ENCODE measurements at places on chromosomes 12 and 14.

- DNase-seq, result peak; percentile 58
Measured at GRCh38 chr12:98532687-98533304, 17.4 kb downstream of the TMPO start.

DNA sequence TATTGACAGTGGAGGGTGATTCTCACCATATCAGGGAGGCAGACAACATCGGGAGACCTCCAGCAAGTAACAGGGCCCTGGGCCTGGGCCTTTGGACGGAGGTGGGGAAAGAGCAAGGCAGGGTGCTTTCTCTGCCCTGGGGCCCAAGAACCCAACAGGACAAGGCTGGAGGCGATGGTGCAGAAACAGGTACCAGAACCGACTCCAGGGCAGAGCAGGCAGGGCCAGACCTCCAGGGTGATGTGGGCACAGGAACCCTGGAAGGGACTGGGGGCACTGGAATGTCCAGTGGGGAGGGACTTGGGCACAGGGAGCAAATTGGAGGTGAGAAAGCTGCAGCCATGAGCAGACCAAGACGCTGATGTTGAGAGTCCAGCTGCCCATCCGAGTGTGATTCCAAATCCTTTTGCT is 44.4 kb downstream of the PRMT8 start:
- DNase-seq, result no peak

- no peak for DNase-seq
Measured at GRCh38 chr14:75167325-75167724, 9.1 kb downstream of the TMED10 start.

DNA sequence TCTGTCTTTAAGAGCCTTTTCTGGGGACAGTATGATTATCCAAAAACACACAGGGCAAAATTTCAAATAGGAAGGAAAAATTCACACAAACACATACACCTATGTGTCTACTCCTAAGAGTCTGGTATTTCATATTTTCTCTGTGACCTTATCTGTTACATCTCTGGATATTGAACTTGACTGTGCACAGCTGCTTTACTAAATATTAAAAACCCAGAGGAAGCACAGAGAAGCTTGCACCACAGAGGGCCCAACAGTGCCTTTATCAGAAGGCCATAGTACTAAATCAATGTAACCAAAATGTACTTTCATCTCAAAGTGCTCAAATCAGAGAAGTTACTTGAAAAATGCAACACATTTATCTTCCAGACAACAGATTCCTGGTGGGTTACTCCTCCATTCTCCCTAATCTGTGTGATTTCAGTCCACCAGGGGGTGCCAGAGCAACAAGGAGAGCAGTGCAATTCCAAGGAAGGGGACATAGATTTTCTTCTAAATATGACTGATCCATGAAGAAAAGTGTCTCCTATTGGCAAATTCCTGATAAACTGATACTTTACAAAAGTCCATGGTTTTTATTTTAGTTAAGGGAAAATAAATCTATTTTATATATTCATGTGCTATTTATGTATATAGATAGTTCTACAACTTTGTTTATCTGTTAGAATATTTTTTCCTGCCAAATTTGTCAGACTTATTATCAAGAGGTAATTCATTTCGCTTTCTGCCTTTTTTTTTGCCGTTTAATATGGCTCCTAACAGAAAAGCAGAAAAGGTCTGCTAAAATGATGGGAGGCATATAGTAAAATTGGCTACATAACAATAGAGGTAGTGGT is 617.6 kb downstream of the LRFN5 start:
- peak; percentile 86 for DNase-seq

DNA sequence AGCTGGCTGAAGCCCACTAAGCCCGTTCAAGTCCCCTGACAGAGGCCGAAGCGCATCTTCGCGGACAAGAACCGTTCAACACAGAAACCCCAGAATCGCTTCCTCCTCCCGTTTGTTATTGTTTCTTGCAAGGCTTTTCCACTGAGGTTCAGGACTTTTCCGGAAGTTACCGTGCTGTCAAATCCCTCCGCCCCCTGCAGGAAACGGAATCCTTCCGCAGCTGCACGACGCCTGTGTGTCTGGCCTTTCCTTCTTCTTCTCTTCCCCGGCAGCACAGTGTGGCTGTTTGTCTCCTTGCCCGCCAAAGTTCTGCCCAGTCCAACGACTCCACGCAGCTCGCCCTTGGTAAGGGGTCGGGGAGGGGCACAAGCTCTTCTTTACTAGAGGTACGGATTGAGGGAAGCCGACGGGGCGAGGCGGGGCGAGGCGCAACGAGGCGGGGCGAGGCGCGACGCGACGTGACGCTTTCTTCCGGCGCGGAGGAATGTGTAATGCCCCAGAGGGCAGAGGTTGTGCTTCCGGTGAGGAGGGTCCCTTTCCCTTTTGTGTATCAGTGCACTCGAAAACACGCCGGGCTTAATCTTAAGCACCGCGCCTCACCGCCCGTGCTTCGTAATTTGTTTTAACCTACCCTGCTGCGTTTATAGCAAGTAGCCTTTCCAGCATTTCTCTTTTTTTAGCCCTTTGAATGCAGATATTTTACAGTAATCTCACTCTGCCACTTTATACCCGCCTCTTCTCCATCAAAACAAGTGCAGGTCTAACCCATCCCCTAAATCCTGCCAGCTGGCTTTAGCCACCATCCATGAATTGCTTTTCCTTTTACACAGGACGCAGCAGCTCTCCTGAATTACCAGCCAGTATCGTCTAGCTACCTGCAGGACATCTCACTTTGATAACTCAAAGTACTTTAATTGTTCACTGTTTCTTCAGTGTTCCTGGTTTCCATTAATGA is at the start of gene KDM5A:
Gene KDM5A (minus strand): TSS at position 179 of the 955 bp plus-strand sequence. CDS start 229 bp downstream, outside the sequence.
- DNase-seq, result no peak

- DNase-seq, result peak; percentile 93
Measured at GRCh38 chr14:68947802-68948201, 31.3 kb downstream of the ACTN1 start.

GRCh38 chr14:95462491-95462890 is 54.0 kb downstream of the SYNE3 start:
- DNase-seq, result no peak

DNA sequence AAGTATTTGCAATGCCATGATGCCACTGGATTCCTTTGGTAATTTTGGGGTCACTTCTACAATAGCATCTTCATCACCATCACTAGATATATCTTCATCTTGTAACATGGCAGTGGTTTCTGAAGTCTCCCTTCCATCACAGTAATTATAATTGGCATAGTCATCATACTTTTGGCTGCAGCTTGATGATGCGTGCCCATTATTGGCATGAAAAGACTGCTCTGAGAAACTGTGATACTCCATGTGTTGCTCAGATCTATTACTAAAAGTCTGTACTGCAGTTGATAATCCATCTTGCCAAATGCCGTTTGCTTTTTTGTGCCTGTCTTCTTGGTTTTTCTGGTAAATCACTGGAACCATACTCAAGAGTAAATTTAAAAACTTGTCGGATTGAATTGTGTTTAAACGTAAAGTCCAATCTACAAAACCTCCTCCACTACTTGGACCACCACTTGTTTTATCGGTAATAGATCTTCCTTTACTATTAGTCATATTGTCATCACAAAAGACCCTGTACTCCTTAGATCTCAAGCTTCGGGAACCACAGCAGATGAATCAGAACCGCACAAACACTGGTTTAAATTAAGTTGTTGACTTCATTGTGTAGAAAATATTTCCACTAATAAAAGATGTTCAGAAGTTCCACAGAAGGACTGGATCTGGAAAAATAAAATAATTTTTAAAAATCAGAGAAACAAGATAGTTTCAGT is 29.9 kb downstream of the SLC41A2 start:
- DNase-seq, result no peak

DNA sequence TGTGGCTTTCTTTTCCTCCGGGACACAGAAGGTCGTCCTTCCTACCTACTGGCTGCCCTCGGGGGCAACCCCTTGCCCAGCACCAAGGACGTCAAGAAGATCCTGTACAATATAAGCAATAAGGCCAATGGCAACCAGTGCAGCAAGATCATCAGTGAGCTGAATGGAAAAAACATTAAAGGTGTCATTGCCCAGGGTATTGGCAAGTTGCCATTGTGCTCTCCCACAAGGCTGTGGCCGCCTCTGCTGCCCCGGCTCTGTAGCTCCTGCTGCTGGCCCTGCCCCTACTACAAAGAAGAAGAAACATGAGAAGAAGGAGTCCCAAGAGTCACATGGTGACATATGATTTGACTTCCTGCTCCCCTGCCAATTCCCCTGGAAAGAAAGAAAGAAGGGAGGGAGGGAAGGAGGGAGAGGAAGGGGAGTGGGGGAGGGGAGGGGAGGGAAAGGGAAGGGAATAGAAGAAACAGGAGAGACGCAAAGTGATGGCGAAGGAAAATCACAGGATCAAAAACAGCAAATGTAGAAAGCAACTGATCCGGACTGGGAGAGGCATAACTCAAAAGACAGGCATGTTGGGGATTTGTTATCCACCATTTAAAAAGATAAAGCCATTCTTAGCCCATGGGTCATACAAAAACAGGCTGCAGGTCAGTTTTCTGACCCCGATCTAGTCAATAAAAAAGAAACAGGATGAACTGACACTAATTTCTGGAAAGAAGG is 61.3 kb upstream of the RESF1 start:
- DNase-seq, result peak; percentile 88

DNA sequence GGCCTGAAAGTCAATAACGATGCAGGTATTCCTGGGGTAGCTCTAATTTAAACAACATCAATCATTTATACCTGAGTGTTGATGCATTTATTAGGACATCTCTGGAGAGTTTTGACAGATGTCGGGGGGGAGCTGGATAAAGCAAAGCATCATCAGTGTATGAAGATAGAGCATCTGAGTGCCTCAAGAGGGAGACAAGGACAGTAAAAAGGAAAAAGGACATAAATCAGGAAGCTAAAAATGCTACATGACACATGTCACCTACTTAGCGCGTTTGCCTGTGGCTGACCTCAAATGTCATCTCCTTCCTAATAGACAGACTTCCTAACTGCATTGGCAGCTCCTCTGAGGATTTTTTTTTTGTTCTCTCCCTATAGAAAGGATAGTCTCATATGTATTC is 259.5 kb upstream of the PKP2 start:
- DNase-seq, result no peak
